ENCODE measurements at places on chromosomes 12 and 14.
A peak's percentile ranks its signal among the peaks of the same experiment; 100 is the strongest.

GRCh38 chr12:52127683-52128450, 48.4 kb downstream of the SMIM41 start:
- DNase-seq: no peak

- DNase-seq: no peak
Observed at GRCh38 chr12:47356129-47356700, 276.5 kb upstream of the AMIGO2 start.

- no peak for DNase-seq
Observed at GRCh38 chr12:6469609-6470374, 685 bp downstream of the VAMP1 start.

GRCh38 chr12:119060847-119061796, 79.8 kb downstream of the SRRM4 start:
- DNase-seq: peak; percentile 16

DNA sequence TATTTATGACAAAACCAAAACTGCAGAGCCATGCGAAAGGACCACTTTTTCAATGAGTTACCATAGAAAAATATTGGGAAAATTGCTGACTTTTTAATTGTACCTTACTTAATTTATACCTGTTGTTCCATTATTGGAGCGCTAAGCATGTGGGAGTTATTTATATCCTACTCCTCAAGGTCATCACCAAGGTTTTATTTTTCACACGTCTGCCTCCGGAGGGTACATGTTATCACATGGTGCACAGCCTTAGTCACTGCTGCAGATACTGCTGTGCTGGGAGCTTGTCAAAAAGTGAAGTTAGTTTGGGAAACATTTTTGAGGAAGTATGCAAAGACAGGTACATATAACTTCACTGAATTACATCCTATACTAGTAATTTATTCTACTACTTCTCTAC, 1444.3 kb downstream of the AACS start:
- no peak for DNase-seq

DNA sequence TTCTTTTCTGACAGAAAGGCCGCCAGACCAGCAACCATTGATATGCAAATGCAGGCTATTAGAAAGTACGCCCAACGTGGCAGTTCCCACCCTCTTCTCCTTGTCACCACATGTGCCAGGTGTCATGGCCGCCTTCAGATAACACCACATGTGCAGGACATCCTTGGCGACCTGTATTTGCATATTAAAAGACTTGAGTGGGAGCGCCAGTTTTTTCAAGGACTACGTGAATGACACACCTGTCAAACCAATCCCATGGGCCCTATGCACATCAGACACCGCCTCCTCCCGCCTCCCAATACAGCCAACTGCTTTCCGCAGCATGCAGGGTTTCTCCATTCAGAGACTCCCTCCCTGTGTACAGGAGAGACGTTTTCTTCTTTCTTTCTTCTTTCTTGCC, 318.6 kb upstream of the FAR2 start:
- DNase-seq: no peak

DNA sequence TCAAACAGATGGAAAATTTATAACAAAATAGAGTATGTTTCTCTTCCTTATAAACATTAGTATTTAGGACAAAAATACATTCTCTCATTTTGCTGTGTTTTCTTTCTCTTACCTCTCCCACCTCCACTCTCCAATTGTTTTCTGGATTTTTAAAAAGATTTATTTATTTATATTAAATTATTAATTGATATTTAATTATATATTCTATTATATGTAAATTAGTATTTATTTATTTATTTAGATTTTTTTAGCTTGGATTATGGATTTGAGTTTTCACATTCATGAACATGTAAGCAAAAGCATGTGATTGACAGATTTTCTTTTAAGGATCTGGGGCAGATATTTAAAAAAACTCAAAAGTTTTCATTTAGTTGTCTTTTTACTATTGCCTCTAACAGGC, 35.6 kb downstream of the SCN8A start:
- DNase-seq: no peak

DNA sequence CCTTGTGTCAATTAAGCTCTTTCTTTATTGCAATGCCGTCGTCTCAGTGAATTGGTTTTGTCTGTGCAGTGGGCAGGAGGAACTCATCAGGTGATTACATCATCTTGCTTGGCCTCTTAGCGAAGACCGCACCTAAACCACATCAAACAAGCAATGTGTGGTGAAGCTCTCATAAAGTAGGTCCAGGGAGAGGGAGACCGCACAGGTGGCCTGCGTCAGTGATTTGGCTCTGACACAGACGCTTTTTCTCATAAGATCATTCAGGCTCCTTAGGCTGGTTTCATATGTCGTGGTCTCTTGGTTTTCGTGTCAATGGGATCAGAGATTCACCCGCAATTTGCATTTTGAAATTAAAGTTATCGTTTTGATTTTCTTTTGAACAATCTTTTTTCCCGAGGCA, 6.7 kb upstream of the TESC start:
- peak; percentile 74 for DNase-seq

DNA sequence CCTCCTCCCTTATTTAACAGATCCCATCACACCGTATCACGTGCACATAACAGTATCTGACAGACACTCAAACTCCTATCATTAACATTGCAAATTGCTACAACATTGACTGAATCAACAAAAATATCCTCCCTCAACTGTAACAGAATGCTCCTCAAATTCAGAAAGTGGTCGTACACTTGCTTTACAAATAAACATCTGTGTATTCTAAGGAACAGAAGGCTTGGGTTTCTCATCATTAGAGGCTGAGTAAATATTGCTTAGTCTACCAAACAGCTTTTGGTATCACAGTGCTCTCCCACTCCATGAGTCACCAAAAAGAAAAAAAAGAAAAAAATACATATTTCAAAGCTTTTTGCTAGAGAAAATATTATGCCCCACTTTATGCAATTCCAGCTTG, 23.9 kb downstream of the FERMT2 start:
- no peak for DNase-seq

DNA sequence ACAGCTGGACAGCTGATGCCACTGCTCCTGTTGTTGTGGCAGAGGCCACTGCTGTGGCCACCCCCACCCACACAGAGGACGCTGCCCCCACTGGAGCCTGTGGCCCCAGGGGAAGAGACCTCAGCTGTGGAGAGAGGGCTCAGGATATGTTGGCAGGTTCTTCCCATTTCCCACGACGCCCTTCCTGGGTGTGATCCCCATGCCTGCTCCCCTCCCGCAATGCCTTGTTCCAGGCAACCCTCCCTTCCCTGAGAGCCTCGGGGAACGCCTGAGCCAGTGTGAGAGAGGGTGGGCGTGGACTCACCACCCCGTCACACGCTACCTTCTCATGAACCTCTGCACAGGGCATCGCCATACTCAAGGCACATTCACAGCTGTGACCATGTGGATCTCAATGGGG, 5.7 kb upstream of the KRT82 start:
- no peak for DNase-seq

DNA sequence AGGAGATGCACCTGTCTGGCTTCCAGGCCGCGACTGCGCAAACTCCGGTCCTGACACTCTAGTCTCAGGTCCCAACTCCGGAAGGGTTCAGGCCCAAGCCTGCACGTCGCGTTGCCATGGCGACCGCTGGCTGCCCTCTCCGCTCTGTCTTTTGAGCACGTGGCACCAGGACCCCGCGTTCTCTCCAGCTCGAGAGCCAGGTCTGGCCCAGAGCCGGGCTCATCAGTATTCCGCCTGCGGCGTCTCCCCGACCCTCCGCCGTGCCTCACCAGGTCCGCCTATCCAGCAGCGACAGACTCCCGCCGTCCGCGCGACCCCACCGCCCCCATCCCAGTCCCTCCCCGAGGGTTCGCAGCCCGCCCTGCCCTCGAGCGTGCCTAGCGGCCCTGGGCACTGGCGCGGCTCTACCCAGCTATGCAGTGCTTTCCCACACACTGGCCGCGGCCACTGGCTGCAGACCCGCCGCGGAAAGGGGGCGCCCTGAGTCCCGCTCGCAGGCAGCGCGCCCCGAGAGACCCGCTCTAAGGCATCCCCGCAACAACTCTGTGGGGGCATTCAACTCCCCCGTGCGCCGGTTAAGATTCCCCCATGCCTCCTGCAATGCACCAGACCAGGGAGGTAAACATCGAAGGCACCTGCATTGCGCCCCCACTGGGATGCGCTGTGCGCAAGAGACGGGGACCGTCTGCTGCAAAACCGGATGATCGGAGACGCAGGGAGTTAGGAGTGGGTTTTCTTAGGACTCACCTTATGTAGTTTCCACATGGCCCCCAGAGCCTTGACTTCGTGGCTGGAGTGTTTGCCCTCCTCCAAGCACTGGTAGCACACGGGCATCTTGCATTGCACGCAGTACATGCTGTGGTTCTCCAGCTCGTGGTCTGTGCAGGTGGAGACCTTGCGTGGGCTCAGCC, 1.3 kb downstream of the TRIM9 start:
- no peak for DNase-seq

DNA sequence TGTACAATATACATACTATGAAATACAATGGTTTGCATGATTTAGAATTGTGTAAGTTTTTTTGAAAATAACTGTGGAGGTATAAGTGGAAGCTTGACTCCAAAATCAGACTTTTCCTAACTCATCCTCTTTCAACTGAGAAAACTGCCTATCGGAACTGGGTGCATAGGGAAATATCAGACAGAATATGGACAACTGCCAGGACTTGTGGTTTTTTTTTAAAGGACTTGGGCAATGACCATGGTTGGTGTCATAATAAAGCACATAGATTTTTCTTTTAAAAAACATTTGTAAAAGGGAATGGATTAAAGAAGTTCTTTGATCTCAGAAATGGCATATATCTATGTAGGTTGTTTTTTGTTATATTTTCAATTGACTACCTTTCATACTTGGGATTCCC, 53.3 kb upstream of the LRRK2 start:
- DNase-seq: no peak

- DNase-seq: peak; percentile 36
Observed at GRCh38 chr12:131102991-131103668, 149.4 kb downstream of the ADGRD1 start.

DNA sequence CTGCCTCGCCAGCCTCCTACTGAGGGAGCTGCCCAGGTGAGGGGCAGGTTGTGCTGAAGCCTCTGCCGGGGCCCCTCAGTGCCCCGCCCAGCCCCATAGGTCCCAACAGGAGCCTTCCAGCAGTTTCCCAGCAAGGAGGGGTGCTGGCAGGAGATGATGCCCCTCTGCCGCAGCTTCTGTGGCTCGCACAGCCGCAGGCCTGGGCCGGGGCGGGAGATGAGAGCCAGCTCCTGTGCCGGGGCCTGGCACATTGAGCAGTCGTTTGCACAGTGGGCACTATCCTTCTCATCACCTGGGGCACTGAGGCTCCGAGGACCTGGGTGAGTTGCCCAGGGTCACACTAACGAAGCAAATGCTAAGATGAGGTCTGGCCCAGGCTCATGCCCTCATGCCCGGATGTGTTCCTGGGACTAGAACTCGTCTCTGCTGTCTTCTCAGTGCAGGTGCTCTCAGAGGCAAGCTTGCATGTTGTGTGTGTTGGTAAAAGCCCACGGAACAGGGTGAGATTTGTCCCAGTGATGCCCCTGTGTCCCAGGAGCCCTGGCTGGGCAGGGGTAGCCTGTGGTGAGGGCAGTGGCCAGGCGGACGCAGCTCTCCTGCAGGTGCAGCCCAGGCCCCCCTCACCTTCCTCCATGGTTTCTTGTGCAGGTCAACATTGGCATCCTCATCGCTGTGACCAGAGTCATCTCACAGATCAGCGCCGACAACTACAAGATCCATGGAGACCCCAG, 177.5 kb downstream of the ADGRD1 start:
- DNase-seq: no peak

DNA sequence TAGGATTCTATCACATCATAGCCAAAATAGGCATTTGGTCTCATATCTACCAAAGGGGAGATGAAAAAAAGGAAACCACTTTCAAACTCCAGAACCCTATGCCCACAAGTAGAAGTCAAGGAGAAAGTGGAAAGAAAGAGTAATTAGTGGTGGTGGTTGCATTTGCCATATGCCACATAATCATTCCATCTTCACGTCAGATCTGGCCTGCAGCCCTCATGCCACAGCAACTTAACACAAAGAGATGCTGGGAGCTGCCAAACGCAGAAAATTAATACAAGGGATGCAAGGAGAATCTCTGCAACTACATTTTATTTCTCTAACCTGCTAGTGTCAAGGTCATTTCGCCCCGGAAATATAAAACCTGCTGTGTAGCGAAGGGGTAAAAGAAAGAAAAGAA, 148.6 kb upstream of the FOXN3 start:
- no peak for DNase-seq

- no peak for DNase-seq
Observed at GRCh38 chr14:99288948-99289347, 17.0 kb upstream of the BCL11B start.

GRCh38 chr12:54504550-54504949, 7.0 kb downstream of the NCKAP1L start:
- no peak for DNase-seq

DNA sequence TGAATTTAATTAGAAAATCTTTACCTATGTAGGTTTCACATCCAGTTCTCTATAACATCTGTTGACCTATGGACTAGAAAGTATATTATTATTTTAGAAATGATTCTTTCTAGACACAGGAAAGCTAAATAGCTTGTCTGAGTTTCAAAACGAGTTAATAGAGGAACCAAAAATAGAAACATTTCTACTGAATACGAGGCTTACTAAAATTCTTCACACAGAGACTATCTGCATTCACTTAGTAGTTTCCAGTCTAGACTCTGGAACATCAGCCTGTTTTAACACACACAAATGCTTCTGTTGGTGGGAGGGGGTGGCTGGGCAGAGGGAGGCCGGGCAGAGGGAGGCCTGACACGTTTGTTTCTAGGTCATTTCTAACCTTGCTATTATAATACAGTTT, 29.7 kb downstream of the RGS6 start:
- no peak for DNase-seq

DNA sequence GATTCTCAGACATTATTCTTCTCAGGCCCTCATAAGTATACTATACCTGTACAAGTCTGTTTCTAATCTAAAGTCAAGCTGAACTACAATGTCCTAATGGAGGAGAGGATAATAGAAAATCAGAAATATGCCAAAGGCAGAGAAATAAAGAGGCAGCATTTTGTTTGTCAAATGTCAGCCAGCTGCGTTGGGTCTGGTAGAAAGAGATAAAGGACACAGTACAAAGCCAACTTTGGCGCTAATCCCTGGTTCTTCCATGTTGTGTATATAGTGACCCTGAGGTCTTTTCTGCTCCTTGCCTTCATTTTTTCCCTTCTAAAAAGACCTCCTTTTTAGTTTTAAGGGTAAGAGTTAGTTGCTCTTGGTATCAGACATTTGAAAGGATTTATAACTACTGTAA, 103.1 kb downstream of the PRICKLE1 start:
- no peak for DNase-seq

DNA sequence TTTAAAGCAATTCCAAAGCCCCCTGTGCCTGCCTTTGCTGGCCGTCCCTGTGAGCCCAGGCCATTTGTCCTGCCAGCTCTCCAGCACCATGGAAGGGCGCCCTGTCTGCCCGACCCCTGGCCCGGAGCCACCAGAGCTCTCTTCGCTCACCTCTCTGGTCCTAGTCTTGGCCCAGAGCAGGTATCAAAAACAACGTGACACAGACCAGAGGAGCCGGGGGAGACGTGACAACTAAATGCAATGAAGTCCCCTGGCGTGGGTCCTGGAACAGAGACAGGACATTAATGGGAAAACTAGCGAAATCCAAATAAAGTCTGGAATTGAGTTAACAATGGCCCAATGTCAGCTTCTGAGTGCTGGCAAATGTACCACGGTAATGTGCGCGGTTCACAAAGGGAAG, 83.2 kb upstream of the DIO3 start:
- no peak for DNase-seq

All from HL-60 (cell line).